ENCODE measurements at places on chromosomes 4 and X.

- peak; percentile 26 for DNase-seq
Observed at GRCh38 chr4:125787707-125788106, 473.0 kb downstream of the FAT4 start.

DNA sequence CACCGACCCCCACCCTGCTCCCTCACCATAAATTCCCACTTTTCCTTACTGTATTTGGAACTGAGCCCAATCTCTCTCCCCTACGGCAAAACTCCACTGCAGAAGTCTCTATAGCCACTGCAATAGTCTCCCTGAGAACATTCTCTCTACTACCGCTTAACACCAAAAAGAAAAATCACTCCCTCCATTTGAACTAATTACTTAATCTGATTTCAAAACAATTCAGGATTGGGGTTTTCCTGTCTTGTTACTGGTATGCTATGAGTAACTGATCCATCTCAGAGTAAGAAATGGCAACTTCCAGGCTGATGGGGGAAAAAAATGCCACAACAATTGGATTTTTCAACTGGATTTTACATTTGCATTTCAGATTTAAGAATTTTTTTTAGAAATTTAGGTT, 5.8 kb downstream of the PAPSS1 start:
- DNase-seq = no peak

DNA sequence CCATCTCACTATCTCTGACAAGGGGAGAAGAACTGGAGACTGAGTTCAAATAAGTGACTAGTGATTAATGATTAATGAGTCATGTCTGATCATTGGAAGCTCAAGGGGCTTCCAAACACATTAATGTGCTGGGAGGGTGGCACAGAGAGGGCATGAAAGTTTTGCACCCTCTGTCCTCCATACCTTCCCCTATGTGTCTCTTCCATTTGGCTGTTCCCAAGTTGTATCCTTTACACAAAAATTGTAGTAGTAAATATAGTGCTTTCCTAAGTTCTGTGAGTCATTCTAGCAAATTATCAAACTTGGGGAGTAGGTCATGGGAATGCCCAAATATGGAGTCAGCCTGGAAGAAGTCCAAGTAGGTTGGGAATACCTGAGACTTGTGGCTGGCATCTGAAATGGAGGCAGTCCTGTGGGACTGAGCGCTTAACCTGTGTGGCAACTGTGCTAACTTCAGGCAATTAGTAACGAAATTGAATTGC, 4.1 kb upstream of the FAM200B start:
- no peak for DNase-seq

GRCh38 chr4:149306537-149306936, 509.1 kb downstream of the IQCM start:
- no peak for DNase-seq

GRCh38 chr4:133136833-133137232, 12.3 kb upstream of the PCDH10 start:
- DNase-seq = no peak

GRCh38 chr4:156695163-156695562, 276.4 kb downstream of the PDGFC start:
- DNase-seq = no peak

DNA sequence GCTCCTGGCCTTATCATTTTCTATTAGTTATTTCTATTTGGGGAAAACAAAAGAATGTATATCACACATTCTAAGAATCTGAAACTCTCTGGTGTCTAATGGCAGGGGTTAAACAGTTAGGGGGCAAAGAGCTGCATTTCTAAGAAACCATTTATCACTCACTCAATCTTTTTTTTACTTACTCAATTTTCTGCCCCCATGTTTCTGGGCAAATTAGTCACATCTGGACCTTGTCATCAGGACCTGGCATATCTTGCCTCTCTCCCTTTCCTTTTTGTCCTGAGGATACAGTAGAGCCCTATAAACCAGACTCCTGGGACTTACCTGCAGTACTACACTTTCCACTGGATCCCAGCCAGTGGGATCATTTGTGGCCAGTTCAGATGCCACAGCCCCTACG, 89.1 kb downstream of the ANXA3 start:
- no peak for DNase-seq

- no peak for DNase-seq
Observed at GRCh38 chr4:188658958-188659522, 519.8 kb downstream of the TRIML1 start.

DNA sequence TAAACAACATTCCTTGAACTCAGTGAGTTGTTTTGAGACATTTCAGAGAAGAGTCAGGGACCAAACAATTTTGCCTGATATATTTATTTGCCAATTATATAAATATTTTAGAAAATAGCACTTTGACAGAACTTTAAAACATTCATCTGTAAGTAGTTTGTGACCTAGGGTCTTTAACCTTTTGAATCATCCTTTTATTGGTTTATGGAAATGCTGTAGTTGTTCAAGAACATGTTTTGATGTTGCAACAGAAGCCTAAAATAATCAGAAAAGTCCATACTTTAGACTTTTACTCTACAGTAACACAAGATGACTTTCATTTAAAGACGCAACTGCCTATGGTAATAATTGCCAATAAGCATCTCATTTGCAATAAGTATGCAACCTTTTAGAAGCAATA, 43.0 kb downstream of the CXCL1 start:
- no peak for DNase-seq

DNA sequence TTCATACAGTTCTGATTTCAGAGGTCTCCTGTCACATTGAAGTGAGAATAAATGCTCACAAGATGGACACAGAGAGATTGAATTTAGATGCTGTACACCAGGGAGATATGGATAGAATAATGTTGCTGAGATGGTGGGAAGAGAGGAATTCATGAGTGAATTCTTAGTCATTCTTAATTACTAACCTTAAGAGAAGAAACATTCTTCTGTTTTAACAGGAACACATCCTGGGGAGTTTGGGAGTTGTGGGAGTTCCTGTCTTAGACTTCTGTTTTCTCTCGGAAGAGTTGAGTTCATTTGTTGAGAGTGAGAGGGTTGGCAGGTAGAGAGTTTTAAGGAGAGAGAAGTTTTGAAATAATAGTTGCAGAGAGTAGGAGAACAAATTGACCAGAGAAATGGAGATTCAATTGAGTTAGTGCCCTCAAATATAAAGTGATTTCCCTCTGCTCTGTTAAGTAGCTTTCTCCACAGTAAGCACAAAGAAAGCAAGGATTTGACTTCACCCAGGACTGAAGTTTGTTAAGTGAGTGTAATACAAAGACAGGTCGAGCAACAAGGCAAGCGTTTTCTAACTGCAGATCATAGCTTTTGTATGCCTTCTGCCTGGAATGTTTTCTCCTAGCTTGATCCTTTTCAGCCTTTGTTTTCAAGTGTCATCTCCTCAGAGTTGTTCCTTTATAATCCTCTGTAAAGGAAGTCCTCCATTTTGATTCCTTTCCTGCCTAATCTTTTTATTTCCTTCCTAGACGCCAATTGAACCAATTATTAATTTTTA, 205.9 kb downstream of the RAPGEF2 start:
- DNase-seq = no peak
